Spinal cord (tissue), 10 donors: ENCODE measurements at places on chromosomes 6 and 20. TPM values are rescaled to one million over a fixed set of nuclear protein-coding genes. Genes with fewer than 3 reads are reported as not detected.

DDO gene
- 0.79 TPM for total RNA-seq

- peaks cover 3% of the 10 kb centered on the region for H3K36me3 ChIP-seq
- no peaks in the 10 kb centered on the region for H3K27me3 ChIP-seq
- no peak overlapping the region for H3K4me3 ChIP-seq
Measured at GRCh38 chr6:73134588-73134987, 90.7 kb downstream of the KHDC1L start.

DNA sequence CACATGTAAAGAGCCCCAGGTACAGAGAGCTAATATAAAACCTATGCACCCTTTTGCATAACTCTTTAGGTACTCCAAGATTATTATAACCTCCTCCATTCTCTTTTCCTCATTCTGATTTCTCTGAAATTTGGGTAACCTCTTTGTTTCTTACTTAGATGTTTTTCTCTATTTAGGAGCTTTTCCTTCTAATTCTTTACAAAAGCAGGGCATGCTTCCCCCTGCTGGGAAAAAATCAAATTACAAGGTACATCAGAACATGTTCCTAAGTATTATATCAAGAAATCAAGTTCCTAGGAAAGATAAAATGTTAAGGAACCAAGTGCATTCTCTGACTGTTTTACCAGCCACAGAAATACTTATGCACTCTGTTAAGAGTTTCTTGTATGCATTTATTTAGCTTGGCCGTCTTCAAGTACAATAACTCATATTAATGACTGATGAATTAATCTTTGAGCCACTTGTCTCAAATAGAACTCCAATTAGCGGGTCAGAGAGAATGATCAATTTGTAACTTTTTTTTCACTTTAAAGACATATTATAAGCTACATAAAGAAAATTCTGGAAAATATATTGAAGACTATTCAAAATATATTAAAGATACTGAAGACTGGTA is 2.1 kb downstream of the KHDRBS2 start:
- no peak overlapping the region for H3K27ac ChIP-seq
- DNase-seq: peak; percentile 77
- H3K4me3 ChIP-seq: peak overlapping the region; percentile 1
- H3K4me1 ChIP-seq: peaks cover 12% of the 10 kb centered on the region

- DNase-seq: no peak
- peaks cover 12% of the 10 kb centered on the region for H3K4me1 ChIP-seq
- no peaks in the 10 kb centered on the region for H3K36me3 ChIP-seq
- no peak overlapping the region for H3K27ac ChIP-seq
- no peak overlapping the region for H3K4me3 ChIP-seq
Measured at GRCh38 chr20:24738981-24739633, 210.0 kb upstream of the CST7 start.

DNA sequence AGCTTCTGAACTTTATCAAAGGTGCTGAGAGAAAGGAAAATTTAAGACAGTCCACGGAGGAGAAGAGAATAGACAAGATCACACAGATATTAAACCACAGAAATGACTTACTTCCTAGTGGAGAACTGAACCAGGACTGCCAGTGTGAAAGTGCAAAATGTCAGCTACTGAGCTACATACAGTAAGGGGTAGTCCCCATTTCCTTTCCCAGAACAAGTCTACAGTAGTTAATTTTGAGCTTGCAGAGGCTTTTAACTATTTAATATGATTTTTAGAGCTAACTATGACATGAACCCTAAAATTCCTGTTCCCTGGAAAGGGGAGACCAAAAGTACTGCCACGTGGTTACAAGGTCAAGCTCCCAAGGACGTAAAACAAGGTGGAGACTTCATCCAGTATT is 45.1 kb downstream of the CEP85L start:
- H3K4me1 ChIP-seq: no peaks in the 10 kb centered on the region
- no peaks in the 10 kb centered on the region for H3K27me3 ChIP-seq
- H3K36me3 ChIP-seq: no peaks in the 10 kb centered on the region
- no peak overlapping the region for H3K4me3 ChIP-seq

GRCh38 chr6:168411793-168412192 is 29.2 kb upstream of the SMOC2 start:
- H3K27me3 ChIP-seq: peaks cover 2% of the 10 kb centered on the region
- H3K36me3 ChIP-seq: no peaks in the 10 kb centered on the region
- H3K27ac ChIP-seq: no peak overlapping the region
- no peak for DNase-seq
- H3K4me3 ChIP-seq: no peak overlapping the region
- H3K4me1 ChIP-seq: peaks cover 8% of the 10 kb centered on the region

- H3K27me3 ChIP-seq: peaks cover 31% of the 10 kb centered on the region
- DNase-seq: no peak
- no peak overlapping the region for H3K27ac ChIP-seq
- H3K4me3 ChIP-seq: no peak overlapping the region
- H3K36me3 ChIP-seq: no peaks in the 10 kb centered on the region
Measured at GRCh38 chr6:137471986-137472385, 22.2 kb downstream of the OLIG3 start.

- H3K27ac ChIP-seq: no peak overlapping the region
- no peaks in the 10 kb centered on the region for H3K36me3 ChIP-seq
- no peak for DNase-seq
- no peaks in the 10 kb centered on the region for H3K27me3 ChIP-seq
- H3K4me1 ChIP-seq: no peaks in the 10 kb centered on the region
Measured at GRCh38 chr6:71476872-71477271, 188.3 kb downstream of the OGFRL1 start.

DNA sequence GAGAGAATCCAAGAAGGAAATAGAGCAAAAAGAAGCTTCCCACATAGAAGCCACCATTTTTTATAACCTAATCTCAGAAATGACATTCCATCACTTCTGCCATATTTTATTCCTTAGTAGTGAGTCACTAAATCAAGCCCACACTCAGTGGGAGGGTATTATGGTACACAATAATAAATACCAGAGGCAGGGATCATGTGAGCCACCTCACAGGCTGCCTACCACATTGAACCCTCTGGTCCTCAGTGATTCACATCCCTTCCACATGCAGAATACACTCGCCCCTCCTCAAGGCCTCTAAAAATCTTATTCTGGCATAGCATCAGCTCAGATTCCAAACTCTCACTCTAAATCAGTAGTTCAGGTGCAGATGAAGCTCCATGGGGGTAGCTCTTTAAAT is 49.4 kb downstream of the TMC2 start:
- no peaks in the 10 kb centered on the region for H3K4me1 ChIP-seq
- no peak overlapping the region for H3K4me3 ChIP-seq
- no peaks in the 10 kb centered on the region for H3K27me3 ChIP-seq

- no peak overlapping the region for H3K27ac ChIP-seq
- H3K36me3 ChIP-seq: peaks cover 47% of the 10 kb centered on the region
- H3K27me3 ChIP-seq: no peaks in the 10 kb centered on the region
- no peak for DNase-seq
Measured at GRCh38 chr20:62951896-62952372, 575 bp upstream of the SLC17A9 start.

DNA sequence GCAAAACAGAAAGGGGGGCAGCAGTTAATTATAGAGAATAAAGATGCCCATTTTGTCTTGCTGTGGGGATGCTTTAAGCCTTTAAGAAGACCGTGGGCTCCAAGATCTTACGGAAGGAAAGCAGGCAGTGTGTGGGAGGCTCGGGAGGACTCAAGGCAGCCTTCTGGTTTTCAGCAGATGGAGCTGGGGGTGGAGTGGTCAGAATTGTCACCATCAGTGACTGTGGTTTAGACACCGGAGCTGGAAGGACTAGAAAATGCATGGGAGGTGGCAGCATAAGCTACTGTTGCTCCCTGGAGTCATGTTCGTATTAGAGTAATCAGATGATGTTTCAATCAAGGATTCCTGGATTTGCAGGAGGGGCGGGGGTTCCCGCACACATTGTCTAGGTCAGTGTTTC is 3.7 kb downstream of the PHACTR1 start:
- peaks cover 2% of the 10 kb centered on the region for H3K27me3 ChIP-seq
- no peaks in the 10 kb centered on the region for H3K4me1 ChIP-seq
- H3K4me3 ChIP-seq: no peak overlapping the region
- no peak overlapping the region for H3K27ac ChIP-seq
- no peak for DNase-seq

GRCh38 chr6:150741633-150742200 is 123.8 kb upstream of the MTHFD1L start:
- no peak overlapping the region for H3K27ac ChIP-seq
- peaks cover 12% of the 10 kb centered on the region for H3K4me1 ChIP-seq
- H3K27me3 ChIP-seq: no peaks in the 10 kb centered on the region
- H3K4me3 ChIP-seq: no peak overlapping the region
- DNase-seq: no peak
- no peaks in the 10 kb centered on the region for H3K36me3 ChIP-seq

KCNG1 gene
- total RNA-seq: 5.2 TPM

DNA sequence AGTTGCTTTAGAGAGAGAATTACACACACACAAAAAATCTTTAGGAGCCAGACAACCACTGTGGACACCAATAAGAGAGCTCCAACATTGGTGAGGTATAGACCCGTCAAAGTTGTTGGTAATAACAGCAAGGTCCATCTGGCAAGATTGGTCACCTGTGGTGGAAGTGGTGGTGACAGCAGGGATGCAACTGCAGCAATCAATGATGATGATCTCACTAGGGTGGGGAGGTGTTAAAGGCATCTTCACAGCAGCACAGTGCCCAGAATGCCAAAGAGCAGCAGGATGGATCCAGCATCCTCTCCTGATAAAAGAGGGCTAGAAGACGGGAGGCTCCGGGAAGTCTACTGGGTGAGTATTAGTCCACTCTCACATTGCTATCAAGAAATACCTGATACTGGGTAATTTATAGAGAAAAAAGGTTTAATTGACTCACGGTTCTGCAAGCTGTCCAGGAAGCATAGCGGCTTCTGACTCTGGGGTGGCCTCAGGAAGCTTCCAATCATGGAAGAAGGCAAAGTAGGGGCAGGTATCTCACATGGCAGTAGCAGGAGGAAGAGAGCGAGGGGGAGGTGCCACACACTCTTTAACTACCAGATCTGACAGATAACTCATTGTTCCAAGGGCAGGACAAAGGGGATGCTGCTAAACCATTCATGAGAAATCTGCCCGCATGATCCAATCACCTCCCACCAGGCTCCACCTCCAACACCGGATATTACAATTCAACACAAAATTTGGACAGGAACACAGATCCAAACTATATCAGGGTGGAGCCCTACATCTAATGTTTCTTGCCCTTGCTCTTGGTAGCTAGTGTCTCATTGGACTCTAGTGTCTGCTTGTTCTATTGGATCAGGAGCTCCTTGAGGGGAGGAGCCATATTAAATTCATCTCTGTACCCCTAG is 48.9 kb downstream of the KLHL31 start:
- H3K27me3 ChIP-seq: no peaks in the 10 kb centered on the region
- no peak for DNase-seq
- H3K27ac ChIP-seq: no peak overlapping the region
- H3K4me1 ChIP-seq: no peaks in the 10 kb centered on the region

DNA sequence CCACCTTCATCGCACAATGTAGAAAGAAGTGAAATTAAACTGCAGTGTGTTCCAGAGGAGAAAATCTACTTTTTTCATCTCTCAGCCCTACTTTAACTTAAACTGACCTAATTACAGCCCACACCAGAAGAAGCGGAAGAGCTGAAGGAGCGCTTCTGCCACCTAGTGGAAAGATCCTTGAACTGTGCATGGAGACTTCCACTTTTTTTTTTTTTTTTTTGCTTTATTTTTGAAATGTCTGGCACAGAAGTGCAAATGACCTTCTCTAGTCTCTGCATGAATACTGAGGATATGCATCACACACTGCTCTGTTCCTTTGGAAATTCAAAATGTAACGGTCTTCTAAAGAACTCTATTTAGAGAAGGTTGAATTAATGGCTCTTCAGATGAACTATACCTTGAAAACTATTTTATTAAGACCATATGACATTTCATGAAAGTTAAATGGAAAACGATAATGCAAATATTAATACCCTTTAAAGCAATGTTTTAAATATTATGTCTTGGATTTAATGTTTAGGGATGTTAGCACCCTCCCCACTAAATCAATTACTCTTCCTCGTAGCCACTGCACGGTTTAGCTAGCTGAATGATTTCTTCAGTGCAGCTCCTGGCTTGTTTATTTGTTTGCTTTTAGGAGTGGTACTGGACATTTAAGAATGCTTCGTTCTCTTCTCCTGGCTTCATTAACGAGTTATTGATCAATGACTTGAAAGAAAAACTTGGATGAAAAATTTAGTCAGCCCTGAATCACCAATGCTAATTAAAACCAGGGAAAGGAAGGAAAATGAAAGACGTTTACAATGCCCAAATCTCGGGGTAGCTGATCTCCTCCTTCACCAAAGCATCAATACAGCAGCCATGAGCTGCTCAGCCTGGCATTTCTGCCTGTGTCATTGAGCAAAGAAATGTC is 569.6 kb upstream of the GJE1 start:
- peak overlapping the region; percentile 70 for H3K27ac ChIP-seq
- H3K27me3 ChIP-seq: no peaks in the 10 kb centered on the region
- H3K4me3 ChIP-seq: peak overlapping the region; percentile 26
- H3K4me1 ChIP-seq: peaks cover 7% of the 10 kb centered on the region
- no peaks in the 10 kb centered on the region for H3K36me3 ChIP-seq

THBD gene
- 14.7 TPM for total RNA-seq

MTO1 gene
- 31.4 TPM for total RNA-seq

GRCh38 chr6:166683477-166683876 is 56.4 kb upstream of the RPS6KA2 start:
- H3K27ac ChIP-seq: no peak overlapping the region
- no peaks in the 10 kb centered on the region for H3K36me3 ChIP-seq
- H3K27me3 ChIP-seq: no peaks in the 10 kb centered on the region
- H3K4me3 ChIP-seq: no peak overlapping the region
- no peak for DNase-seq

LPA gene
- 1.2 TPM for total RNA-seq

SLC32A1 gene
- total RNA-seq: 3.1 TPM

JAG1 gene
- 63.4 TPM for total RNA-seq

DNA sequence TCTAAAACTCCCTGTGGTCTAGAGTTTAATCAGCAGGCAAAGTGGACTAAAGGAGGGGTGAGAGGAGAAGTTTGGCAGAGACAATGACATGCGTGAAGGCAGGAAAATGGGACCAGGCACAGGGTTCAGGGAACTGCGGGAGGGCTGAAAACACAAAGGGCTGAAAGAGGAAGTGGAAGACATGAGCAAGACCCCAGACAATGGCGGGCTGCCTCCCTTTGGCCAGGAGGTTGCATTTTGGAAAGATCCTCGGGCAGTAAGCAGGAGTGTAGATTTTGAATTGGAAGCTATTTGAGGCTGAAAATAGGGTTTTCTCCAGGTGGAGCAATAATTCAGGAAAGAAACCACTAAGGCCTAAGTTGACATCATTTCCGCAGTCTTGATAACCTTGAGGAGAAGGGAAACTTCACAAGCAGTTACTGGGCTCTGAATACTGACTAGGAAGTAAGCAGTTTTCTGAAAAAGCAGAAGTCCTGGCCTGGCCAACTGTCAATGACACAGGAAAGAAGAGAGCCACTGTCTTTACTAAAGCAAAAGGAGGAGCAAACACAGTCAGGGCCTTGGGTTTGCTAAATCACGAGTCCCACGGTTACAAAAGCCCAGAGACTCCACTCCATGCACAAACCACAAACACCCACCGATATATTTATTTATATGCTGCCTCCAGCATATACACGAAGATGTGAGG is 3.4 kb downstream of the LY86 start:
- H3K4me3 ChIP-seq: no peak overlapping the region
- H3K36me3 ChIP-seq: no peaks in the 10 kb centered on the region
- H3K27ac ChIP-seq: no peak overlapping the region
- no peak for DNase-seq
- no peaks in the 10 kb centered on the region for H3K27me3 ChIP-seq
